ENCODE measurements at places on chromosomes 12 and 14.

DNA sequence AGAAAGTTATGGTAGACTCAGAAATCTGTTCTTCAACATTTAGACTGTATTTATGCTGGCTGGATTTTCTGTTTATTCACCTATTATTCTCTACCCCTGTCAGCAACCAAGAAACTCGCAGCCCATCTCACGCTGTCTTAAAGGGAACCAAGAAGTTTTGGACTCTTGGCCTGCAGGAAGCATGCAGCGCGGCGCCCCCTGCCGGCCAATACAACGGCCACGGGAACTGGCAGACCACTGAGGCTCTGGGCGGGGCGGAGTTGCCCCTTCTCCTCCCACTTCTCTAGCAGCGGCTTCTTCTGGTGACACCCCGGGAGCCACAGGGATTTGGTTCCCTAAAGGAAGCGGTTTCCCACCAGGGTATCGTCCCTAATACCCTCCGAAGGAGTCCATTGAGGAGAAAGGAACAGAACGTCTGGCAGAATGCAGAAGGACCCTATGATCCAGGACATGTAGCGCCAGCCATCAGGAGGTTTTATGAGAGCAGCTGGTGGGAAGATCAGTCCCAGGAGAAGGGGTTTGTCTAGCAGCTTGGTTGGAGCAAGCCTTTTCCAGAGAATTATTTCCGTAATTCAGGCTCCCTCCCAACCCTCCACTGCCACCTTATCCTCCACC, 21.0 kb upstream of the RNASE2 start:
- DNase-seq, result no peak

GRCh38 chr12:114018669-114019068, 52.5 kb upstream of the RBM19 start:
- no peak for DNase-seq

DNA sequence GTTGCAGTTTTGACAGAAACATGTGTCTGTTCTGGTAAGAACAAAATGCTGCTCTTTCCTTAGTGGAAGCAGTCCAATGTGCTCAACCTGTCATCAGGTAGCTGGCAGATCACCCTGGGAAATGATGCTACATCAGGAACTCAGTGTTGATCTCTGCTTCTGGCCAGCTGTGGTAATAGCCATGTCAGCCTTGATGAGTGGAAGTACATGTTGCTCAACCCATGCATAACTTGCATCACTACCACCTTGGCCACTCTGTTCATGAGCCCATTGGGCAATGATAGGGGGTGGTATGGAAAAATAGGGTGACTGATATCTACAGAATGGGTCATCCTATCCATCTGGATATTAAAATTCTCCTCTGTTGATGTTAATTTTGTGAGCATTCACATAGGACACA, 411.0 kb downstream of the C12orf50 start:
- DNase-seq, result no peak

GRCh38 chr14:70770490-70770889, 38.8 kb downstream of the MAP3K9 start:
- no peak for DNase-seq

- DNase-seq, result no peak
Observed at GRCh38 chr12:16384732-16385131, 37.3 kb downstream of the MGST1 start.

DNA sequence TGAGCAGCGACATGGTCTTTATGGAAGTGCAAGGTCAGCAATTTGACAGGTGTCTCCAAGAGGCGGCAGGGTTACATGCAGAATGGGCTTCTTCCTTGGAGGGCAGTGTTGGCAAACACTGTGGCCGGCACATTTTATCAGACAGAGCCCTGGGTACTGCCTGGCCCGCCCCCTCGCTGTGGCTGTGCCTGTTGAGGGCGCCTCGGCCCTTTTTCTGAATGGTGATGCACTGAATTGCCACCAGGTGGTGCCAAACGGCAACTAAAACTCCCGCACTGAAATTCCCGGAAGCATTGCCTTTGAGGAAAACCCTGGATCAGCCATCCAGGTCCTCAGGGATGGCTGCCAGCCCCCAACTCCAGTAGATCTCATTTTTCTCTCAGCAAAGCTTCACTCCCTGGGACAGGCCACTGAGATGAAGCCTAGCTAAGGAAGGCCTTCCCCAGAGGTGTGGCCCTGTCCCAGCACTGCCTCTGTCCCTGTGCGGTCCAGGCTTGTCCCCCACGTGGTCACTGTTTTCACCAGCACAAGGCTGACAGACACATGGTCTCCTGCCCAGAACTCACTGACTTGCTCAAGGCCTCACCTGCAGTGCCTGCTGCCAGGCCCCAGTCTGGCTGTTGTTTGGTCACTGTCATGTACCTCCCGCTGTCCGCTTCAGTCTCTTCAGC, 73.6 kb downstream of the TESC start:
- DNase-seq, result peak; percentile 57

- DNase-seq, result no peak
Observed at GRCh38 chr12:54840244-54840865, 14.0 kb upstream of the MUCL1 start.

DNA sequence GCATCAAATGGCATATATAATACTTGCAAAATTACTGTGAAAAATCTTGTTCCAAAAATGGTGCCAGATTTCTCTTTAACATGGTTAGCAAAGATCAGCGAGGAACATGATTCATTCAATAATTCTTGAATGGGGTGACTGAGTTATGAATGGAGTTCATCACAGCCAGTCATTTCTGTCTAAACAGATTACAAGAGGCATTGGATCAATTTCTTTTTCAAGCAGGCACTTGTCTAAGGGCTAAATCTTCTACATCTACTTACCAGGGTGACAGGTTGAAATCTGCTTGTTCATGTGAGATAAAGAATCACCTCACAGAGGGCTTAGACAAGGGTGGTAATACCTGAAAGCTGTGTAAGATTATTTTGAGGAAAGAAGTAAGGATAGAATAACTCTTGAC, 247.7 kb downstream of the ATP23 start:
- no peak for DNase-seq

DNA sequence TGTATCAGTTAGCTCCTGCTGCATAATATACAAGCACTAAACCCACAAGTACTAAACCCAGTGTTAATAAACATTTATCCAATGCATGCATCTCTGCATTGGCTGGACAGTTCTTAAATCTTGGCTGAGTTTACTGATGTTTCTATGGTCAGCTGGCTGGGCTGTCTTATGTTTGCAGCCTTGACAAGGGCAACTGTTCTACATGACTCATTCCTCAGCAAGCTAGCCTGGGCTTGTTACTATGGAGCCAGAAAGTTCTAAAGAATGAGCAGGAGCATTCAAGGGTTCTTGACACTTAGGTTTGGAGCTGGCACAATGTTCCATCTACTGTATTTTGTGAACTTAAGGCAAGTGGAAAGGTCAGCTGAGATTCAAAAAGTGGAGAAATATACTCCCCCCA, 199.1 kb downstream of the GLT1D1 start:
- no peak for DNase-seq

DNA sequence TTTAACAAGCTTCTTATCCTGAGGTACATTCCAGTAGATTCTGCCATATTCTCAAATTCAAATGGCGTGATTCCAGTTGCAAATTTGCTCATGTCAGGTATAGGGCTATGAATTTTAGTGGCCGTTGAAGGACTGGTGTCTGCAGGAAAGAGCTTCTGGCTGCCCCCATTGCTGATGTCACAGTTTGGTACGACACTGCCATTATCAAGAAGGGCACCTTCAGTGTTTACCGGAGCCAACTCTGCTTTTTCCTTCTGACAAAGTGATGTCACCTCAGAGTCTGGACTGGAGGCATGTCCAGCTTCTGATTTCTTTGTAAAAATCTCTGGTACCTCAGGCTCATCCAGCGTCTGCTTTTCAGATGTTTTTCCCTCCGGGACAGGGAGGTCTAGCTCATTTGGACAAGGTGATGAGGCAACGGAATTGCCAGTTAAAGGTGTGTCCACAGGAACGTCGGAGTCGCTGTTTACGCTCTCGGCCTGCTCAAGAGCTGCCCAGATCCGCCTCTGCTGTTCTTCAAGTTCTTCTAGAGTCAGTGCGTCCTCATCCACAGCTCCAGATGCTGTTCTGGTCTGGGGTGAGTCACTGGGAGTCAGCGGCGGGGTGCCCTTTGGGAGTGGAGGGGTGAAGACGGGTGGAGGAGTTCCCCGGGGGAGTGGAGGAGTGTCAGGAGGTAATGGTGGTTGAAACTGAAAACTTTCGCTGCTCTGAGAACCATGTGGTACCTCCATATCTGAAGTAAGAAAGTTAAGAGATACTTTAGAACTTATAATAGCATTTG, 27.0 kb downstream of the ZCCHC8 start:
- no peak for DNase-seq

DNA sequence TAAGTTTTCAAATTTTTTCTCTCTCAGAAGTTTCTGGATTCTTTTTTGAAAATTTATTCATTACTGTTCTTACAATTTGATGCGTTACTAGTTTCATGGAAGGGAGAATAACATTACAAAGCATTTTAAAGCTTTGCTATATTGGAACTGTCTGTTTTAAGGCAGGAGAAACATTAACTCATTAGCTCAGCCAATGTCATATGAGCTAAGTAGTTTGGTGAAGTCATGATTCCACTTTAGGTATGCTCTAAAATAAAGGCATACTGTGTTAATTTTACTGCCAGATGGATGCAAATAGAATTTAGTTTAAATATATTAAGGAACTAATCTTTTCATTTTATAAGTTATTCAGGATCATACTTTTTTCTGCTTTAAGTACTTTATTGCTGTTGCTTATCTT, 46.0 kb downstream of the ARID2 start:
- DNase-seq, result no peak

DNA sequence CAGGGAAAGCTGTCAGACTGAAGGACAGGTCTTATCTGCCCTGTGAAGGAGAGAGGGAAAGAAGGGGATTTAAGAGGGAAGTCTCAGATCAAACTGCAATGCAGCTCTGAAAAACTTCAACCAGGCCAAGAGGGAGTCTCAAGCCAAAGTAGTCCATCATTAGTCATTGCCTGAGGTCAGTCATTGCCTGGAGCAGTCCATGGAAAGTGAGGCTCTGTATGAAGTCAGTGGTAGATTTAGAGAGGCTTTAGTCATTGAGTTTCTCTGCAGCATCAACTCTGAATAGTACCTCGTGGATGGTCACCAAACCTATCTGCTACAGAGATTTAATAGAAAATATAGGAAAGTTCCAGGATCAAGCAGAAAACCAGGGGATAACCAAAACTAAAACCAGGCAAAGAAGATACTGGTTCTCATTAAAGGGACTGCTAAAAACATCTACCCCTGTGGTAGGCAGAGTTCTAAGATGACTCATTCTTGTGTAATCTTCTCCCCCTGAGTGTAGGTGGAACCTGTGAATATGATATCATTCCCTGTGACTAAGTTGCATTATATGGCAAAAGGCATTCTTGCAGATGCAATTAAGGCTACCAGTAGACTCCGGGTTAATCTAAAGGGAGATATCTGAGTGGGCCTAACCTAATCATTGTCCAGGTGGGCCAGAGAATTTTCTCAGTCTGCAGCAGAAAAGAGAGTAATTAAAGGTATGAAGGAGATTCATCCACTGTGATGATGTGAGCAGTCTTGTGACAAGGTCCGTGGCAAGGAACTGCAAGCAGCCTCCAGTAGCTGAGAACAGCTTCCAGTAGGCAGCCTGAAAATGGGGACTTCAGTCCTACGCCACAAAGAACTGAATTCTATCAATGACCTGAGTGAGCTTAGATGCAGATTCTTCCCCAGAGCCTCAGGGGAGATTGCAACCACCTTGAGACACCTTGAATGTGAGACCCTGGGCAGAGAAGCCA, 123.1 kb downstream of the GALC start:
- DNase-seq, result no peak

- DNase-seq, result no peak
Observed at GRCh38 chr12:74790931-74791330, 253.3 kb downstream of the ATXN7L3B start.

DNA sequence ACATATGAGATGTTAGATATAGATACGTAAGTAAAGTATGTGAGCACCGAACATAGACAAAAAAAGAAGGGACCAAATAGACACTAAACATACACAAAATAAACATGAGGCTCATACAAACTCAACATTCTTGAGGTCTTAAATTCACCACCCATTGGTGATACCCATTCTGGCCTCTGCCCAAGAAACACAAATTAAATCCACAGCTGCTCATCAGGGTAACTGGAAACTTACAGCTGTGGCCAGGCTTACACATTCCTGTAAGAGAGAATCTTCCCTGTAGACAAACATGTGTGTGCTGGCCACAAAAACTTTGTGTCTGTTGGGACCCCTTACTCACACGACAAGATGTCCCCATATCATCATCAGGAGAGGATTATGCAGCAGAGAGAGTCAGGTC, 22.4 kb downstream of the MAGOHB start:
- DNase-seq, result no peak

DNA sequence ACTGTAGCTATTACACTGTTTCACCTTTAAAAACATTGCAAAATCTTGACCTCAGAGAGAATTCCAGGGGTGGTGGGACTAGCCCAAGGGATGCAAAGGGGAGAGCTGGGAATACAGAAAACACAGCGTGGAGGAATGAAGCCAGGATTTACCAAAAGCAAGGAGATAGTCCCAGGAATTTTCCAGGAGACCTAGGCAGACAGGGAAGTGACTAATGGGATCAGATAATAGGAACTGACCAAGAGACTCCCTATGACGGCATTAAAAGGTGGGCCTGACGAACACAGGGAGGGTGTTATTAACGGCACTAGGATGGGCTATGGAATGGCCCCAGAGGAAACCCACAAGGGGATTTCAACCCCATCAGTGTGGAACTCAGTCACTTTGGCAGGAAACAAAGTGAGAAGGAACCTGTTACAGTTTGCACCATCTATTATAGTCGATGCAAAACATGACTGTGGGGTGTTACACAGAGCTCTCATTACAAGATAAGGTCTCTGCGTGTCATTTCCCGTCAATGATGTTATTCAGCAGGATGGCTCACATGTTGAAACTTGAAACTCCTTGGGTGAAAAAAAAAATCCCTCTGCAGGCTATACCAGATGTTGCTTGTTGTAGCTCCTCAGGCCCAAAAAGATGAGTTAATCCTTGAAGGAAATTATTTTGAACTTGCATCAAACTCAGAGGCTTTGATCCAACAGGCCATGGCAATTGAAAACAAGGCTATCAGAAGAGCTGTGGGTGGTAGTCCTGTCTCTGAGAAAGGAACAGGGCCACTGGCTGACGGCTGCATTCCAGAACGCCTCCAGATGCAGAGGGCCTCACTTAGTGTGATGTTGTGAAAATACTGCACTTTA, 58.7 kb downstream of the DRAM1 start:
- DNase-seq, result no peak

GRCh38 chr12:97639702-97640101, 177.1 kb downstream of the RMST start:
- no peak for DNase-seq

DNA sequence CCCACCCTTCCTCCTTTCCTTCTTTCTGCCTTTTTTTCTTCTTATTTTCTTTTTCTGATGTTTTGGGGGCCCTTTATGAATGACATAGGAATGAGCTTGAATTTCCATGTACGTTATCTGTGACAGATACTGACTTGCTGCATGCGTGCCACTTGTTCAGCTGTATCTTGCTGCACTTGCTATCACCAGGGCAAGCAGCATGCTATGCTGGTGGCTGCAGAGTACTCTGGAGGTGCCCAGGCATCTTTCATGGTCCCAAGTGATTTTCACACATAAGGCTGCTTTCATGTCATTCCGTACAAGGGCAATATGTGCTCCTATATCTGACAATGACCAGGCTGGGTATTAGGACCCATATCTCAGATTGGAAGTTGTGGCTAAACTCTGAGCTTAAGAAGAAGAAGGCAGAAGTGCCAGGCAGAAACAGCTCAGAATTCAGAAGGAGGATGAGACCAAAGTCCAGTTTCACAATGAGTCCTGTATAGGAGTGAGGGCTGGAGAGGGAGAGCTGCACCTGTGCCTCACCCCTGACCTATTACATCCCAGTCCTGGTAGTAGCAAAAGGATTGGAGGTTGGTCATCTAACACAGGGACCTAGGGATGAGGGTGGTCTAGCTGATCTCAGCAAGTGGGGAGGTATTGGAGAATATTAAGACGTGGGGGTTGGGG, 299.0 kb upstream of the DDHD1 start:
- no peak for DNase-seq

GRCh38 chr12:117228239-117228638, 38.0 kb upstream of the FBXO21 start:
- no peak for DNase-seq
